ENCODE measurements at places on chromosomes 7 and 10.

GRCh38 chr7:66359656-66360211, 154.6 kb downstream of the TPST1 start:
- DNase-seq, result no peak

GRCh38 chr10:110822712-110823311, 48.9 kb upstream of the PDCD4 start:
- no peak for DNase-seq

GRCh38 chr10:18421726-18422293, 229.6 kb downstream of the NSUN6 start:
- no peak for DNase-seq

DNA sequence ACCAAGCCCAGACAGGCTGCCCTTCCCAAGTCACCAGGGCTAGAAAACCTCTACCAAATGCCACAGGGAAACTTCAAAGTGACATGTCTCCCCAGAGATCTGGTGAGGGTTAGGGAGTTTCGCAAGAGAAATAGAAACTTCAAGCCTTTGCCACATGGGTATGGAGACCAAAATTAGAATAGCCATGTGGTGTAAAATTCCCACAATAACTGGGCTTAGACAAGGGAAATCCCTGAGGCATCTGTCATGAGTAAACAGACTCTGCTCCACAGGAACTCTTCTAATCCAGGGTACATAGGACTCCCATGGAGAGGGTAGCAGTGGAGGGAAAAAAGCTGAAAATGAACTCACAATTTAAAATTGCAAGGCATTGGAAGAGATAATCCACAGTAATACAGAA, 14.3 kb downstream of the ADAM12 start:
- peak; percentile 78 for DNase-seq

GRCh38 chr7:132576721-132577085, 433 bp upstream of the PLXNA4 start:
- DNase-seq, result no peak

DNA sequence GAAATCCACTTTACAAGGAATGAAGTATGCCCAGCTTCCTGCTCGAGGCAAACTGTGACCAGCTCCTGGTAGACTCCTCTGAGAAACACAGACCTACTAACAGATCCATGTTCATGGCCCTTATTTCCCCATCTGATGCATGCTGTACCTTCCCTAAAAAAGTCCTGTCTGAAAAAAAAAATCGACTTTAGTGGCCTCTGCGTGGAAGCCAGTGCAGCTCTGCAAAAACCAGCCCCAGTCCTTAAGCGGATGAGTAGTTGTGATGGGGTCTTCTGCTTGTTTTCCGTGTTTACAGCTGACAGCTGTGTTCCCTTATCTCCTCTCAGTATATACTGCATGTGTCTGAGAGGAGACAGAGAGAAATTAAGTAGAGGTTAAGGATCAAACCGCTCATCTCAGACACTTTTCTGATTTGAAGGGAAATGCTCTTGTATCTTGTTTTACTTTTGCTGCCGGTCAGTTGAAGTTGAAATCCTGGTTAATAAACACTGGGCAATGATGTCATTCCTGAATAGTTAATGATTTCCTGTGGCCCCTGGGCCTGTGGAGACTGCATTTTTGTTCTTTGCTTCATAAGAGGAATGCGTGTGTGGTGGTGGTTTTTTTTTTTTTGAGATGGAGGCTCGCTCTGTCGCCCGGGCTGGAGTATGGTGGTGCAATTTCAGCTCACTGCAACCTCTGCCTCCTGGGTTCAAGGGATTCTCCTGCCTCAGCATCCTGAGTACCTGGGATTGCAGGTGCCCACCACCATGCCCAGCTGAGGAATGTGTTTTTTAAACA, 67.6 kb downstream of the DOCK1 start:
- DNase-seq, result peak; percentile 87

DNA sequence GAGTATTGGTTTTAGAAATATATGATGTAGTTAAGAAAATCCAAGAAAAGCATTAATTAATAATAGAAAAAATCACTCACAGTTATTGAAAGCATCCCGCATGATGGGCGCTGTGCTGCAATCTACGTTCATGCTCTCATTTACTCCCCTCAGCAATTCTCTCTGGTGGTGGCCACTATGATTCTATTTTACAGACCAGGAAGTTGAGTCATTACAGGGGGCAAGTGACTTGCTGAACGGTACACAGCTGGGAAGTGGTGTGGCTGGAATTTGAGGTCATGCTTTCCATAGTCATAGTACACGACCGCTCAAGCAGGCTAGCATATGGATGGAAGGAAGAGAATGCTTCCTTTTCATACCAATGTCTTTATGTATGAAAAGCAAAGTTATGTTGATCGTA, 117.4 kb downstream of the TES start:
- peak; percentile 89 for DNase-seq

DNA sequence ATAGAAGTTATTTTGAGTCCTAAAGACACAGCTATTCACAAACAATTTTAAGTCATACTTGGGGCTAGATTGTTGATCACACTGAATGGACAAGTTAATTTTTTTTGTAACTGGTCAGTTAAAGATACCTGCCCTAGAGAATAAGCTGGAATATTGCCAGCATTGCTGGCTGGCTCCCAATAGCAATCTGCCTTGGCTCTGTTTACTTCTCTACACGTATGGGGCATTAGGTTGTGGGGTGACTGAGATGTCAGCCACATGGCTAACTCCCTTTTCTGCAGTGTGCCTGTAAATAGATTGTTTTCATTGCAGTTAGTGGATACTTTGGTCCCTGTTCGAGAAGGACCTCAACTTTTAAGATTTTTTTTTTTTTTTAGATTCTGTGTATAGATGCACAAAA, 128.2 kb downstream of the SEMA3E start:
- DNase-seq, result no peak

DNA sequence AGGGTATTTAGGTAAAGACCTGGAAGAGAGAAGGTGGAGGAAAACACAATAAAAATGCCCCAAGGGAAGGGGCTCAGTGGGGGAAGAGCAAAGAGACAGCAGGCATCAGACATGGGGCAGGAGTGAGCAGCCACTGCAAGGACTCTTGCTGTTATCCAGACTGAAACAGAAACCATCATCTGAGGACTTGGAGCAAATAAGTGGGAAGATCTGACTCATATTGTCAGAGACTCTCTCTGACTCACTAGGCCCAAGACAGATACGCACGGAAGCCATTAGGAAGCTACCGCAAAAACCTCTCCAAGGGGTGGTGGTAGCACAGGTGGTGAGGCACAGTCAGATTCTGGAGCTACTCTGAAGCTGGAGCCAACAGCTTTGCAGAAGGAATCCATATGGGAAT, 110.7 kb downstream of the RNF32 start:
- DNase-seq, result peak; percentile 77

GRCh38 chr7:156629873-156630272, 10.7 kb upstream of the RNF32 start:
- no peak for DNase-seq

GRCh38 chr10:61627266-61627665, 35.5 kb upstream of the CABCOCO1 start:
- peak; percentile 64 for DNase-seq

DNA sequence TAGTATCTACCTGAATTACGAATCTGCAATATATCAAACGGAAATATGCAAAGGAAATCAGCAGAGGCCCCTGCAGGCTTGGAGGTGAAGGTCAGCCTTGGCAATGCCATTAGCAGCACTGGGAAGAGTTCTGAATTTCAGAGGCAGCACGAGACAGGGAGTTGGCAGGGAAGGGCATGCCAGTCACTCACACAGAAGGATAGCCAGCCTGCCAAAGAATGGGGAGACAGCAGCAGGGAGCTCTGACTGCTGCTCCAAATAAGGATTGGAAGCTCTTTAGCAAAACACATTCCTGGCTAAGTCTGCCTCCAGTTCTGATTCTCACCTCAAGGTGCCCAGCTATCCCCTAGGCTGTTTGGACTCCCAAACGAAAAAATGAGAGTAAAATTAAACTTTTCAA, 188.0 kb downstream of the PDE1C start:
- DNase-seq, result no peak

- DNase-seq, result no peak
Measured at GRCh38 chr7:113256883-113257531, 138.7 kb upstream of the SMIM30 start.

Data from fibroblast of skin of right quadriceps (primary cell).